Esophagus muscularis mucosa (tissue), 4 donors: ENCODE measurements at places on chromosomes 5 and 9. TPM values are rescaled to one million over a fixed set of nuclear protein-coding genes. Genes with fewer than 3 reads are reported as not detected.

The NOXA1 gene
- total RNA-seq = 3.4 TPM

The MELK gene
- 0.17 TPM for total RNA-seq

The ZFP37 gene
- 2.2 TPM for total RNA-seq

The TMC1 gene
- not detected for total RNA-seq

The TMEM232 gene
- total RNA-seq = 3.8 TPM

The FCN2 gene
- total RNA-seq = not detected

The PLAC8L1 gene
- total RNA-seq = not detected

The CNTNAP3 gene
- 57.0 TPM for total RNA-seq

DNA sequence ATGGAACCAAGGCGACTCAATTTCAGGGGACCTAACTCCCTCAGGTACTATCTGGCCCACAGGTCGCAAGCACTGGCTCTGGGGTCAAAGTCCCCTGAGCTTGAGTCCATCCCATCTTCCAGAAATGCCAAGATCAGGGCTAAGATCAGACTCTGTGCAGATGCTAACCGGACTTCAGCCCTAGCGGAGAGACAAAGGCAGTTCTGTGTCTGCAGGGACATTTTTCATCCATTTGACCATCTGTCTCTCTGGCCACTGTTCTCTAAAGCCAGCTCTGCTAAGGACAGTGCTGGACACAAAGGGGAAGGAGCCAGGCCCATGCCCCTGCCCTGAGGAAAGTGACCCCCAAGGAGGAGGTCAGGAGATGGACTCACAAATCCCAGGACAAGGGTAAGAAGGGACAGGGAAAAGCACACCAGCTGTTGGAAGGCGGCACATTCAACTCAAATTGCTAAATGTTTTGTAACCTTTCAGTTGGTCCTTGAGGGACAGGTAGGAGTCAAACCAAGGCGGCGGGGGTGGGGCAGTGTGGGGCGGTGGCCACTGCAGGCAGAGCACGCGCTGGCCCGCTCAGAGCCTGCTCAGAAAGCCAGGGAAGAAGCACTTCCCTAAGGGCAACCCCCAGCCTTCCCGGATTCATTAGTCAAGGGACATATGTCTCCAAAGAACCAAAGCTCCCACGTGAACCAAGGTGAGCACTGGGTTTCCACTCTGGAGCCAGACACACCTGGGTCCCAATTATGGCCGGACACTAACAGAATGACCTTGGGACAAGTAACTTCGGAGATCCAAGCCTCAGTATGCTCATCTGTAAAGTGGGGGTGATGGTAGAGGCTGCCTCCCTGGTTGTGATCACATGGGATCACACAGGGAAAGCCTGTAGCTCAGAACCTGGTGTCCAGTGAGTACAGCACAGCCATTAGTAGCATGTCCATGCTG is 42.8 kb downstream of the STK10 start:
- no peak for DNase-seq

DNA sequence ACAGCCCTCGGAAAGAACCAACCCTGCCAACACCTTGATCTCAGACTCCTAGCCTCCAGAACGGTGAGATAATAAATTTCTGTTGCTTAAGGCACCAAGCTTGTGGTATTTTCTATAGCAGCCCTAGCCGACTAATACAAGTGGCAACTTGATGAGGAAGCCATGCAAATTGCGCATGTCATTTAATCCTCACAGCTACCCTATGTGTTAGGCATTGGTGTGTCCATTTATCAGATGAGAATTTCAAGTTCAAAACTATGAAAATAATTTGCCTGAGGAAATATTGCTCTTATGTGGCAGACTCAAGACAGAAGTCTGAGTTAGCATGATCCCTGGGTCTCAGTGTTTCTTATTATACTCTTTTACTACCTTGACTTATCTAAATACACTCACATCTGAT is 264.0 kb downstream of the PDE4D start:
- DNase-seq = no peak

DNA sequence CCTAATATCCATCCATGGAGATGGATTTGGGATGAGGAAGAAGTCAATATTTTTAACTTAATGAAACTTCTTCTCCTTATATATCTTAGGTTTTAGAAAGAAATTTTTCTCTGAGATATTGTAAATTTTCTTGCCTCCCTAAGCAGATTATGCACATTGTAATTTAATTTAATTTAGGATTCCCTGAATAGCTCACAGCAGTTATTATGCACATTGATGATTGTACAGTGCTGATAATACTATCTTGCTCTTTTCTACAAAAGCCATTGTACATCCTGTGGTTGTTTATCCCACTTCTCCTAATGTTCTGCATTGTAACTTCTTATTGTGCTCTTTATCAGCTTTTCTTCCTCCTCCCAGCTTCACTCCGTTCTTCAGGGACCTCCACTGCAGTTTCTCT is 410.4 kb upstream of the WWC1 start:
- DNase-seq = no peak

DNA sequence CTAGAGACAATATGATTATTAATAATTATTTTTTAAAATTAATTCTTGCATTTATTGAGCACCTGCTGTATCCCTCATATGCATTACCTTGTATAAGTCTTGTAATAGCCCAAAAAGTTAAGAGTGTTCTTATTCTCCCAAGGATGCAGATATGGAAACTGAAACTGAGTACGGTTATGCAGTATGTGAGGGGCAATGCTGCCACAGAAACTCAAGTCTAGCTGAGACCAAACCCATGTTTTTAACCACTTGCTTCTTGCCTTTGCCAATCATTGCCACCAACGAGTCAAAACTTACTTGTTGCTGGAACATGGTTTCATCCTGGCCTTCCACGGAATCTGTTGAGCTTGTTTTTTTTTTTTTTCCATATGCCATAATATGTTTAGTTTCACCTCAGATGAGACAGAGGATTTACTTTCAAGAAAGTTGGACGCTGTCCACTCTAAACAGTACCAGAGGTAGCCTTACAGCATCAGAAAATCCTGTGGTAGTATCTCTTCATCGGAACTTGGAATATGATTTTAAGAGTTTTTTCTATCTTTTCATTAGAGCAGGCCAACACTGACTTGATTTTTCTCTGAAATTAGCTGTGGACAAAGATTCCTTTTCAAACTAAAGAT is 27.9 kb downstream of the DOCK8 start:
- no peak for DNase-seq

- DNase-seq = no peak
Observed at GRCh38 chr5:146986469-146986868, 107.9 kb upstream of the PPP2R2B start.

- no peak for DNase-seq
Observed at GRCh38 chr5:13510616-13511015, 433.9 kb downstream of the DNAH5 start.

- no peak for DNase-seq
Observed at GRCh38 chr5:174533751-174534241, 190.6 kb upstream of the MSX2 start.

DNA sequence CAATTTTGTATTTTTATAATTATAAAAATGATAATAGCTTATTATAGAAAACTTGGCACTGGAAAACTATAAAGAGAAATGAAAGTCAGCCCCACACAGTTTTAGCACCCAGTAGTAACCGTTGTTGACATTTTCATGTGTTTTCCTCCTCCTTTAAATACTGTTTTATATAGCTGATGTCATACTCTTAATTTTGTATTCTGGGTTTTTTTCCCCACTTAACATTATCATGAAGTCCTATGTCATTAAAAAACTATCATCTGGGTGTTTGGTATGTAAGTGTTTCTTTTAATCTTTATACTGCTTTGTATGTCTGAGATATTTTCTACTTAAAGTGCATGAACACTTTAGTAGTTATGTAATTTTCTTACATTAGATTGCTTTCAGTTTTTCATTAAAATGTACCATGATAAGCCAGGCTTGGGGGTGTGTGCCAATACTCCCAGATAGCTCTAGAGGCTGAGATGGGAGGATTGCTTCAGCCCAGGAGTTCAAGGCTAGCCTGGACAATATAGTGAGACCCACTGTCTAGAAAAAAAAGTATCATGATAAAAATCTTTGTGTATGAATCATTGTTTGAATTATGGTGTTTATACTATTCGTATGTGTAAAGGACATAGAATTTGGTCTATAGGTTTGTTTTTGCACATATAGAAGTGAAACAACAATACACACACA is 2.7 kb downstream of the RAD50 start:
- no peak for DNase-seq

- no peak for DNase-seq
Observed at GRCh38 chr5:181153814-181154213, 6.4 kb downstream of the OR2V2 start.

DNA sequence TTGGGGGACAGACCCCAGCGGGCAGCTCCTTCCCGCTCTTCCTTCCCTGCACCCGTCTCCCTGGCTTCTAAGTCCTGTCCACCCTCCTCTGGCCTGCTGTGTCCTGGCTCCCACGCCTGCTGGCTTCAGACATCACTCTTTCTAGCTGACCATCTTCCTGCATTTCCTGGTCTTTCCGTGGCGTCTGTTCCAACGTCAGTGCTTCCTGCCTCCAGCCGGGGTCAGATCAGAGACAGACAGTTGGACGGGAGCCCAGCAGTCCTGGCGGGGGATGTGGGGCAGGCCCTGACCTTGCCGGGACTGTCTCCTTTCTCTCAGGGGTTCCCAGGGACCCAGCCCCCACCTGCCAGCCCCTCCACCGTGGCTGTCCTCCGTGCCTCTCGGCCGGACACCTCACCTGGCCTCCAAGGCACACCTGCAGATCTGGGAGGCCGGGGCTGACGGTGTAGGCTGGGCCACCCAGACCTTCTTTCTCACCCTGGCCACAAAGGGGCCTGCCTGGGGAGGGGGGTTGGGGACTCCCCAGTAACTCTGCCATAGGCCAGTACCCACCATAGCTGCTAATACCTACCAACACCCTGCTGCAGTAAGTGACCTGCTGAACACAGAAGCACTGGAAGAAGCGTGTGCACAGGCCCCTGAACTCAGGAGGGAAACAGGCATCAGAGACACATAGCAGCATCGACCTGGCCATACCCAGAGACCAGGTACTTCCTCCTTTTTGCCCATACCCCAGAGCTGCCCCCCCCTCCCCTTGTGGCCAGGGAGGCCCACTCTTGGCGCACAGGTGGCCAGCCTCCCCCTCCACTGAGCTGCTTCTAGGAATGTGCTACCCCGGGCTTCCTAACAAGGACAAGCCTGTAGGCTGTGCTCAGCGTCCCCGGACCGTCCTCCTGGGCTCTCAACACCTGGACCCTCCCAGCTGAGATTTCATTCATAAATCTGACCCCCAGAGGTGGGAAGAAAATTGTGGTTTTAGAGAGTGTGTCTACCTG is 5.1 kb downstream of the NRARP start:
- no peak for DNase-seq

DNA sequence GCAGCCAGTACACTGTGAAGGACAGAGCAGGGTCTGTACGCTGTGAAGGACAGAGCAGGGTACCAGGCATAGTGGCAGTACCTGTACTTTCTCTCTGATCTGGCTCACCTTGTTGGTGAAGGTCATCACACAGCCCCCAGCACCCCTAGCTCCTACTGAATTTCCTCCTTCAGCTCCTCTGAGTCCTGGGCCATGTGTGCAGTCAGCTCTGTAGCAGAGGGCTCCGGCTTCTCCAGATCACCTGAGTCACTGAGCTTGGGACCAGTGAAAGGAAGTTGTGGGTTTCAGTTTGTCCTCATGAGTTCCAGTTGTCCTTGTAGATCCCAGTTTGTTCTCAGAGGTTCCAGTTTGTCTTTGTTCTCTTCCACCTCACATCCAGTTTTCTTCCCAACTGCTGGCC is 5.5 kb downstream of the NUDT2 start:
- peak; percentile 86 for DNase-seq

DNA sequence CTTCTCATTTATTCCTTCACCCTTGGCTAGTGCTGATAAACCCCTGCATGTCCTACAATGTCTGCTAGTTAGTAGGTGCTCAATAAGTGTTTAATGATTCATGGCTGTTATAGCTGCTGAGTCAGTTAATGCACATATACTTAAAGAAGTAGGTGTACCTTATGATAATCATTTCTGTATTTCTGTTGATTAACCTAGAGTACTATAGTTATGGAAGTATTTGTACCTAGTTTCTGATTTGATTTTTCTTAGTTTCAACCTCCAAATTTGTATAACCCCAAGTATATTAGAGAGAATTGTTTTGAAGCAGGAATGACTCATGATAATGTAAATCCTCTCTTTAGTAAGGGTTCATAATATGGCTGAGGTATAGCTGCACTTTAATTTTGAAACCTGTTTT is 8.9 kb downstream of the SMAD5 start:
- no peak for DNase-seq

GRCh38 chr5:117624201-117624600 is 1049.6 kb upstream of the SEMA6A start:
- no peak for DNase-seq

DNA sequence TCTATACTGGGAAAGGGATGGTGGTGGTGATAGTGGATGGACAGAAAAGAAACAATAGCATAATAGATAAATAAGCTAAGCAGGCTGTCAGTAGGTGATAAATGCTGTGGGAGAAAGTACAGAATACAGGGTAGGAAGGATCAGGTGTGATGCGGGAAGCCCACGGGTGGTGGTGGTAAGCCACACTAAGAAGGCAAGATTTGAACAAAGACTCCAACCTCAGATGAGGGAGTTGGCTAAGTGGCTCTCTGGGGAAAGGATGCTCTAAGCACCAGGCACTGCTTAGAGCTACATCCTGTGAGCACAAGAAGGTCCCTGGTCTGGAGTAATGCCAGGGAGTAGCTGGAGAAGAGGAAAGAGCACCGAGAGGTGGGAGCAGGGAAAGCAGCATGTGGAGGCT is 151.6 kb upstream of the KLF9 start:
- no peak for DNase-seq

GRCh38 chr9:12696931-12697622 is 3.9 kb downstream of the TYRP1 start:
- no peak for DNase-seq

- DNase-seq = no peak
Observed at GRCh38 chr9:88464851-88465250, 70.1 kb upstream of the NXNL2 start.

DNA sequence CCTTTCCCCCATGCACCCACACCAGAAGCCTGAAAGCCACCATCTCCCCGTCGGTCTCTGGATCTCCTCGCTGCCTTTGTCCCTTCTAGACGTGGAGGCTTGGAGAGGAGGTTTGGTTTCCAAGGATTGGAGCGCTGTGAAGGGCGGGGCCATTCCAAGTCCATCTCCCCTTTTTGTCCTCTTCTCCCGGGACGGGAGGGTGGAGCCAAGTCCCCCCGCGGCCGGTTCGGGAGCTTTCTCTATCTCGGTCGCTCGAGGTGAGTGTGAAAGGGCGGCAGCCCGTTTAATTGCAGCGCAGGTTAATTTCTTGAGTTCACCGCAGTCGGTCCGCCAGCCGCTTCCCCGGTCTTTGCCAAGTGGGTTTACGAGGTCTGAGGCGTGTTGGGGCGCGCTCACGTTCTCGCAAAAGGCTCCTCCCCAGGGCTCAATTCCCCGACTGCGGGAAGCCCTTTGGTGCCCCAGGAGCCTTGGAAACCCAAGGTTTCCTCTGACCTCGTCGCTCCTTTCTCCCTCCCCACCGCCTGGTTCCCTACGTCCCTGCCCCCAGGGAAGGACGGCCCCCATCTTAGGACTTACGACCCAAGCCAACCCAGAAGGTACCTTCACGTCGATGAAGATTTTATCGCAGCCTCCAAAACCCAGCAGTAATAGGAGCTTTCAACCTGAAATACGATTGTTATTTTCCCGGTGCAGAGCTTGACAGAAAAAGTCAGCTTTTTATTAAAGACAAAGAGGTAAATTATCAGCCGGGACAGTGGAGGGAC is 2.8 kb upstream of the ZNF462 start:
- no peak for DNase-seq
